Amniotic stem cell (primary cell): ENCODE measurements at places on chromosomes 5 and 9.

- DNase-seq = no peak
These were observed 234.3 kb upstream of the TMEM161B start for GRCh38 chr5:88503041-88503345.

- DNase-seq = no peak
These were observed 251.7 kb downstream of the PAPPA start for GRCh38 chr9:116405321-116405720.

DNA sequence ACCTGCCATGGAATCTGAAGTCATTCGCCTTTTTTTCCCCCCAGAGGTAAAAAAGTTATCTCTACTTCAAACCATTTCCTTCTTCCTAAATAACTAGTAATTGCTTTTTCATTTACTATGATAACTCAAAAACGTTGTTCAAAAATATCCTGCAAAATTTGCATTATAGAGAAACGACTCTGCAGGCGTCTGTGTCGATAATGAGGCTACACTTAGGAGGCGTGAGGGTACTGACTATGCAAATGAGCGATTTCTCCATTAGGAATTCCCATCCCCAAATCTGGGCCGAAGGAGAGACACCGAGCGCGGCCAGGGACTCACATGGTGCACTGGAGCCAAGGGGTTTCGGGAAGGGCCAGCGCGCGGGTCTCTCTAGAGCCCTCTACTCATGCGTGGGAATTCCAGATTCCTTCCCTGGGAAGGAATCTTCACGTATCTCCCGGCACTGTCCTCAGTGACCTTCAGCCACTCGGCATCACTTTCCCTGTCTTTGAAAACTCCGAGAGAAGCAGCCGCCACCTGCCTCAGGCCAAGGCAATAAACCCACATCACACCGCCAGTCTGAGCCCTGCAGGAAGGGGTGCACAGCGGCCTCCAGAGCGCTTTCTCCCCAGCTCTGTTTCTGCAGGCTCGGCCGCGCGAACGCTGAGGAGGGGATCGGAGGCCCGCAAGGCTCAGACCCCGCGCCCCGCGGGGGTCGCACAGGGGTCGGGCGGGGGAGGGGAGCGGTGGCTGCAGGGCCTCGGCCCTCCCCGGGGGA is 718 bp upstream of the DENND4C start:
- DNase-seq = no peak

DNA sequence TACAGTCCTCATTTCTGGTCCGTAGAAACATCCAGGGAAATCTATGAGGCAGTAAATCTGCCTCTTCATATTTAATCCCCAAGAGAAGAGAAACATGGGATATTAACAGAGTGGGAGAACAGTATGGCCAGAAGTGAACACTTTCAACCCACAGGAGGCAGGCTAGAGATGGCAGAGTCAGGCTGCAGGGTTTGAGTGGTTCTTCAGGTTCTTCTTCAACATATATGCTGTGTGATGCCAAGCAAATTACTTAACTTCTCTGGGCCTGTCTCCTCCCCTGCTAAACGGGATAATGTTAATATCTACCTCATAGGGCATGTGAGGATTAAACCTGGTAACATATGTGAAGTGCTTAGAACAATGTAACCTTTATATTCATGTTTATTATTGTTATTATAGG is 321.8 kb downstream of the PSAT1 start:
- no peak for DNase-seq

GRCh38 chr9:78386348-78386747 is 89.4 kb downstream of the PSAT1 start:
- no peak for DNase-seq

- DNase-seq = no peak
These were observed 234.9 kb downstream of the SAXO1 start for GRCh38 chr9:18798106-18798505.

- DNase-seq = no peak
These were observed 98.1 kb upstream of the CCDC112 start for GRCh38 chr5:115394531-115394930.

DNA sequence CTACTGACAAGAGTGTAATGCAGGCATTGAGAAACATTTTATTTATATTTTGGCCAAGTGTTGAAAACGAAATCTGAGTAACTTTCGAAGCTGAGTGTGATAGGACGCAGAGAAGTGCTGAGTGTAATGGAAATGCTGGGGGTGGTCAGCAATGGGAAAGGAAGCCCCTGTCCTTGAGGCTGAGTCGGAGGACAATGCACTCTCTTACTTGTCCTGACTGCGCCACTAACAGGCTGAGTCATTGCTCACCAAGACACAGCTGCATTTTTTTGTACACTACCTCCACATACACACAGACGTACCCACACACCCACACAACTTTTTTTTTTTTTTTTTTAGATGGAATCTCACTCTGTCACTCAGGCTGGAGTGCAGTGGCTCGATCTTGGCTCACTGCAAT is 637.7 kb downstream of the SLCO4C1 start:
- no peak for DNase-seq

DNA sequence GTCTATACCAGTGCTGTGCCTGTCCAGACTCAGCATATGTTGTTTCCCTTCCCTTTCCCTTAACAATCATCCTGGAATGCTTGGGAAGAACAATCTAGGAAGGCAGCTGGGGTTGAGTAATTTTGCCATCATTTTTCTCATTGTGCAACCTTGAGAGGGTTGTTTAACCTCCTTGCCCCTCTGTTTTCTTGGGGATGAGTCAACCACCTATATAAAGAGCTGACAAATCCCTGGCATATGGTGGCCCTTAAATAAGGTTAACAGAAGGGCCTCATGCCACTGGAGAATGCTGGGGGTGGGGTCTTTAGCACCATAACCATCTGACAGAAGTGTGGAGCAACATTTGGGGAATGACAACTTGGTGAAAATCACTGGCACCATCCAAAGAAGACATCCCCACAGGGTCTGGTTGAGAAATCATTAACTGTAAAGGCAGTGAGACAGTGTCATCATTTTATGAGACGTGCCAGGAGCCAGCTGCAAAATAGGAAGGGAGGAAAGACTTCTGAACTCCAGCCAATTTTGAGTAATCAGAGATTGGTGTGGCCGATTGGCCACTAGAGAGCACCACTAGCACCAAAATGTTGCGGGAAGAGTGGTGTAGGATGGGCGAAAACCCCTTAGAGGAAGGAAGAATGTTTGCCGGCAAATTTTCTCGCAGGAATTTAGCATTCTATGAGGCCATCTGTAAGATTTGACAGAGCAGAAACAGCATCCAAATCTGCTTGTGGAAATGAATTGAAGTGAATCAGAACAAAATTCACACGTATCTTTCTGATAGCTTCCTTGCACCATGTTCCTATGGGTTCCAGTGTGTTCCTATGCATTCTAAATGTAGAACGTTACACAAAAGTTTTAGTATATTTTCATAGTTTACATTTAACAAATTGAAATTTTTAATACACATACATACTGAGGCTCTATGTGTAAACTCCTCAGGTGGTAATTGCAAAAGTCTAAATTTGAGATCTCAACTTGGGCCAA is 113.8 kb downstream of the MSX2 start:
- no peak for DNase-seq

DNA sequence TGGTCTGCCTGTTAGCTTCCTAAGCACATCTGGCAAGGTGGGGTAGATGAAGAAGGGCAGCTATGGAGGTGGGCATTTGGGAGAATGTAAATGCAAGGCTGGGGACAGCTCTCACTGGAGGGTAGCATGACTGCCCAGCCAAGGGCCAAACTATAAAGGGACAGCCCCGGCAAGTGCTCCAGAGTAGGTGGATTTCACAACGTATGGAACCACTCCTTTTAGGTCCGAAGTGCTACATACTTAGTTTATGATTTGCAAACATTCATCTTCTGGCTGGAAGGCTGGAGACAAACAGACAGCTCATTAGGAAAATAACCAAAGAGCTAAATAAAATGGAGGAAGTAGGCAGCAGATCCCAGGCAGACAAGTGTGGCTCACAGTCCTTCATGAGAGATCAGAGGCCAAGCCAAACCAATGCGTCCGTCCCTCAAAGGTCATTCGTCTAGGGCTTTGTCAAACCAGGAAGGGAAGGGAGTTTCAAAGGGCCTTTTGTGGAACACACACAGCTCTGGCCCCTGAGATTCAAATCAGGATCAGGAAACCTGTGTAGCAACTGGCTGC is 42.5 kb upstream of the GLRX start:
- DNase-seq = no peak

DNA sequence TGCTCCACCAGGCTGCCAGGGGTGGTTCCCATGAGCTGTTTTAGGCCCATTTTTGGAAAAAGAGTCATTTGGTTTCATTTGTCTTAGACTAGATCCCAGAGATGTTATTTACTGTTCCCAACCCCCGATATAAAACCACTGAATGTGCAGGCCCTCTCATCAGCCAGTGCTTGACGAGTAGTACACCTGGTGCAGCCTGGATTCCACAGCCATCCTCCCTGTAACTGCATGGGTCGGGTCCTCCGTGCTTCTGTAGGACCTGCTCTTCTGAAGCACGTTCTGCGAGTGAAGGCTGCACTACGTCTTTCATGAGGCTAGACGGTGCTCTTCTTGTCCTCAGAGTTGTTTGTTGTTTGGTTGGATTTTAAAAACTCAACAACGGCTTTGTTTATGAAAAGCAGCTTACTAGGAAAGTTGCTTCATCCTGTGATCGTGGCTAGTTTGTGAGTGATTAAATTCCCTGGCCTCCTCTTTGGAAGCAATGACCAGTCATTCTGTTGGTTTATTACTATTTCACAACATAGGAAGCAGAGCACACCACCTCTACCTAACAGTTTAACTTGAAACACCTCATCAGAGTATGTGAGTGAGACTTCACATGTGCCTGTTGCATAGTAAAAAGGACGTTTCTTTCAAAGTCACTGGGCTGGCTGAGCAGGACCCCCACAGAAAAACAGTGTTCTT is 135.2 kb downstream of the AOPEP start:
- DNase-seq = no peak

DNA sequence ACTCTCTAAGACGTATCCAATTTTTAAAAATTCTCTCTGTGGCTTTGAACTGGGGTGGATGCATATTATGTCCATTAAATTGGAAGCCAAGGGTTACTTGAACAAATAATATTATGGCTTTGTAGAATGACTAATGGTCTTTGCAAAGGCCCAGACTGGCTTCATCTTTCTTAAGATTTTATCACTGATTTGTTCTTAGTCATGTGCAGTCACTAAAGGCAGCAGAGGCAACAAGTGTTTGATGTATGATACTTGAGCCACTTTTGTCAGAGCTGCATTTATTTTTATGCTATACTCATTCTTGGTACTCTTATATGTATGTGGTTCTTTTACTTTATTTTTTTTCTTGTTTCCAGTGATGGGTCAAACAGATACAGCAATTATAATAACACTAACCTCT is 152.2 kb downstream of the NR2F1-AS1 start:
- no peak for DNase-seq

- no peak for DNase-seq
These were observed 34.1 kb upstream of the ADAMTS2 start for GRCh38 chr5:179379321-179379890.

- peak; percentile 29 for DNase-seq
These were observed 173.0 kb upstream of the DAPK1 start for GRCh38 chr9:87324613-87325194.

DNA sequence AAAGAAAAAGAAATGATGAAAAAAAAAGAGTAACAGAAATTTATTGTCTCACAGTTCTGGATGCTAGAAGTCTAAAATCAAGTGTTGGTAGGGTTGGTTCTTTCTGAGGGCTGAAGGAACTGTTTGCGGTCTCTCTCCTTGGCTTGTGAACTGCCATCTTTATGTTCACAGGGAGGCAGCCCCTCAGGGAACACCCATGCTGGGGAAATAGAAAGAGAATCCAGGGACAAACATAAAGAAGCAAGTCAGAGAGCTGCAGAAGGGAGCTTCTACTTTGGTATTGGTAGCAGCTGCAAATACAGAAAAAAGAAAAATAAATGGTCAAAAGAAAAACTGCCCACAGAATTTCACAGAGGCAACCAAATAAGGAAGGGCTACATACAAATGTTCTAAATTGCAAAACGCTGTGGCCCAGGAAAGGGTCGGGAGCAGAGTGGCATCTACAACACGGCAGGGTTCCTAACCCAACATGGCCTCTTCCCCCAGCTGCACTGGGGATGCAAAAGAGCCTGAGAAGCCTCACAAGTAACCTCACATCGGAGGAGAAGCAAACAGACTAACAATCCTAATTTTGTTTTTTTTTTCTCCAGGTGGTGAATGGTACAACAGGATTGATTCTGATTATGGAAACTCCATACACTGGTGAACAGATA is 37.4 kb downstream of the ELOVL7 start:
- no peak for DNase-seq

GRCh38 chr5:88662846-88663245 is 220.1 kb downstream of the MEF2C start:
- DNase-seq = no peak

GRCh38 chr9:132995879-132996278 is 17.4 kb downstream of the GFI1B start:
- DNase-seq = no peak

- no peak for DNase-seq
These were observed 289.6 kb downstream of the DTWD2 start for GRCh38 chr5:118698774-118699173.

- DNase-seq = no peak
These were observed 888 bp downstream of the RABGAP1 start for GRCh38 chr9:122941582-122942234.

DNA sequence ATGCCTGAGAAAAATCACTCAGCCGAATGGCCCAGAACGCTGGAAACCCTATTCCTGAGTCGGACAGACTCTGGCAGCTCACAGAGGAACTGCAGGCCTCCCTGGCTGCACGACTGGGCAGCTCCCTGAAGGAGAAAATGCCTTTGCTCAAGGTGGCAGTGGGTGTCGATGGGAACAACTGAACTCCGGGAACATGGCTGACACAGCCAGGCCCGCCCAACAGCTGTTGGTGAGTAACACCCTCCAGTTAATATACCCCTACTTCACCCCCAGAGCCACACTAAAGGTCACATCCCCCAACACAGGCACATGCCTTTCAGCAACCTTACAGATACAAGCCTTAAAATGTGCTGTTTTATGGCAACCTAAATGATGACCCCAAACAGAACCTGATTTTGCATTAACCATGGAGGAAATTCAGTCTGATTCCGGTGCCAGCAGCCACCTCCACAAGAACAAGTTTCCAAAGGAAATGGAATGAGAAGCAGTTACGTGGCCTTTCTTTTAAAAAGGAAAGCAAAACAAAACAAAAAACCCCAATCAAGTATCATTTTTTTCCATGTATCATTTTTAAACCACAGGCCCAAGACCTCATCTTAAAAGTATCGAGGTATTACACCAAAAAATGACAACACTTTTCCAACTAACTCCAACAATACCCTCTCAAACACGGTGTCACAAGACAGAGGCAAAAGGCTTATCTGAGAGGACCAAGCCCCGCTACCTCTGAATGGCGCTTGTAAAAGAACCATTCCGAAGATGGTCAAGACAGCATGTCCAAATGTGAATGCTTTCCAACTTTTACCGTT is 3.1 kb downstream of the KLF9 start:
- no peak for DNase-seq
